ENCODE measurements at places on chromosomes 7 and 10. TPM values are rescaled to one million over a fixed set of nuclear protein-coding genes. Genes with fewer than 3 reads are reported as not detected.

GRCh38 chr10:15735763-15736162 is 16.0 kb upstream of the ITGA8 start:
- H3K36me3 ChIP-seq = no peaks in the 10 kb centered on the region
- no peak overlapping the region for H3K27ac ChIP-seq
- H3K27me3 ChIP-seq = no peaks in the 10 kb centered on the region

GRCh38 chr7:106767078-106767477 is 98.0 kb upstream of the PIK3CG start:
- no peaks in the 10 kb centered on the region for H3K36me3 ChIP-seq
- H3K4me3 ChIP-seq = no peak overlapping the region
- no peak overlapping the region for H3K27ac ChIP-seq
- no peak for DNase-seq
- no peaks in the 10 kb centered on the region for H3K4me1 ChIP-seq

GRCh38 chr7:128161466-128162125 is 79.5 kb upstream of the LEP start:
- no peak for DNase-seq
- peaks cover 4% of the 10 kb centered on the region for H3K4me1 ChIP-seq
- H3K36me3 ChIP-seq = no peaks in the 10 kb centered on the region
- peaks cover 26% of the 10 kb centered on the region for H3K27me3 ChIP-seq
- H3K27ac ChIP-seq = no peak overlapping the region

DNA sequence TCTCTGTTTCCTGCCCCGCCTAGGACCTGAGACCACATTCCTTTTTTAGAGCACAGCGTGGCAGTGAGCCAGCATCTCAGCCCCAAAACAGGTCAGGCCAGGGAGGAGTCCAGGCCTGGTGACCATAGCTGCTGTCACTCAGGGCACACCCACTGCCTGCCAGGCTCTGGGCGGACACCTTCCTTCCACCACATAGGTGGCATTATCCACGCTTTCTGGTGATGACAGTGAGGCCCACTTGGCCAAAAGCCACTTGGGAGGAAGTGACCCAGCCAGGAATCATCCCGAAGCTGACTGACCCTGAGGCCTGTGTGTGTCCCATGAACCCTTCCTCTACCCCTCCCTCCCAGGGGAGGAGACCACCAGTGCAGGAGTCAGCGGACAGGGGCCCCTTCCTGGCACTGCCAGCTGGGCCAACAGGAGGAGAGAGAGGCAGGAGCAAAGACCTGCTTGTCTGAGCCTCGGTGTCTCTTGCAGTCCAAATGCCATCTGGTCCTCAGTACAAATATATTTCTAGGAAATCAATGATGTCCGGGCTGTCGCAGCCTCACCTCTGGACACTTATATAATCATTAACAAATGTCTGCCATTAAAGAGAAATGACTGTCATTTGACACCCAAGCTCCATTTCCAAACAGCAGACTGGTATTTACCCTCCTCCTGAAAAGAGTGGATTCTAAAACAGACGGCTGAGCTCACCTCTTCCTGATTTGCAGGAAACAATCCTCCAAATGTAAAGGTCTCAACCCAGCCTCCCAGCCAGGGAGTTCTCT is 63.0 kb downstream of the ABRAXAS2 start:
- no peaks in the 10 kb centered on the region for H3K36me3 ChIP-seq
- H3K27ac ChIP-seq = no peak overlapping the region
- no peak overlapping the region for H3K4me3 ChIP-seq
- DNase-seq = peak; percentile 74
- H3K27me3 ChIP-seq = no peaks in the 10 kb centered on the region
- H3K4me1 ChIP-seq = peaks cover 9% of the 10 kb centered on the region

The TYW1 gene
- 16.6 TPM for total RNA-seq

DNA sequence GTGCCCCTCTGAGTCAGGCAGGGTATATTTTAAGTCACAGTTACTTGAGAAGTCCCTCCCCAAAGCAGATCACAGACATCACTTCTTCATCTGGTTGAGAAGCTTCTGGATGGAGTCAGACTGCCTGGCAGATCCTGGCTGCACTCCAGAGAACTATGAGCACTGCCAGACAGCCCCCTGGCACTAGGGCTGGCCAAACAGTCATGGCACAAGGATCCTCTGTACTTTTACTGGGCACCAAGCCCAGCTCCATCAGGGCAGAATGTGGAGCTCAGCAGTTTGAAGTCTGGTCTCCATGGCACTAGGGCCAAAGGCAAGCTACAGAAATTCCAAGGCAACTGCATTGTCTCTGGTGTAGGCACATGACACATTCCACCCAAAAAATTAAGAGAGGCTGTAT is 162.1 kb downstream of the NRG3 start:
- no peak overlapping the region for H3K4me3 ChIP-seq
- H3K27me3 ChIP-seq = no peaks in the 10 kb centered on the region
- H3K4me1 ChIP-seq = no peaks in the 10 kb centered on the region

- H3K27ac ChIP-seq = no peak overlapping the region
- no peaks in the 10 kb centered on the region for H3K36me3 ChIP-seq
- no peaks in the 10 kb centered on the region for H3K27me3 ChIP-seq
- no peak for DNase-seq
- H3K4me3 ChIP-seq = no peak overlapping the region
Observed at GRCh38 chr10:28375399-28376354, 72.8 kb upstream of the MPP7 start.

DNA sequence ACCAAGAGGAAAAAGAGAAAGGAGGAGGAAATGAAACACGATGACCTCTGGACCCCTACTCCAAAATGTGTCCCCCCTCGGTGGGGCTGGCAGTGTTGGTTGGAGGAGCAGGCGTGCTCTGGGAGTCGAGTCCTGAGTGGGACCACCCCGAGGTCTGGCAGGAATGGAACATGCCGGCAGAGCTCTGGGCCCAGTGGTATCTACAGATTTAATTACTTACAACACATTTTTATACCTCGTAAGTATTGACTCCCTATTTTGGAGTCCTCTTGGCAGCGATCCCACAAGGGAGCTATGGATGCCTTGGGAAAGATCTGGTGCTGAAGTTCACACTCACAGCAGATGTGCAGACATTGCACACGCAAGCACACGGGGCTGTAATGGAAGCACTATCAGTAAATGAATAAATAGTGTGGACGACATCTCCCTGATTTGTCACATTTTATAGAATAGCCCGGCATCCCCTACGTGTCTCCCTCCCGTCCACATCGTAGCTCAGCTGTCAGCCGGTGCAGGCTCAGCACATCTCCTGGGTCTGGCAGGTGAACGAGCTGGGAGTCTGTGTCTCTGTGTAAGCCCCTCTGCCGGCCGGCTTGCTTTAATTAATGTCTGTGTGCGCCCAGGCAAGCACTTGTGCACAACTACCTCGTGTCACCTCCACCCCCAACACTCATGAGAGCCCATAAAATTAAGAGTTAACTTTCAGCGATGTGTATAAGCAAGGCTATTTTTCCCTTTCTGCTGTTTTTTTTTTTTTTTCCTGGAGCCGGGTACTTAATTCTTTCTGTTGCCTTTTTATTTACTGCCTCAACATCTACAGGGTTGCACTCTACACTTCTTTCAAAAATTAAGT is 603.2 kb downstream of the LRMDA start:
- H3K4me3 ChIP-seq = no peak overlapping the region
- no peaks in the 10 kb centered on the region for H3K36me3 ChIP-seq
- no peak for DNase-seq
- no peak overlapping the region for H3K27ac ChIP-seq

GRCh38 chr10:13152296-13152695 is 9.1 kb upstream of the MCM10 start:
- H3K27ac ChIP-seq = no peak overlapping the region
- H3K4me1 ChIP-seq = no peaks in the 10 kb centered on the region
- no peaks in the 10 kb centered on the region for H3K27me3 ChIP-seq

The CPVL gene
- total RNA-seq = 32.1 TPM

GRCh38 chr10:96685306-96685705 is 35.0 kb downstream of the PIK3AP1 start:
- no peak for DNase-seq
- no peak overlapping the region for H3K4me3 ChIP-seq
- H3K36me3 ChIP-seq = no peaks in the 10 kb centered on the region
- no peaks in the 10 kb centered on the region for H3K4me1 ChIP-seq
- H3K27me3 ChIP-seq = no peaks in the 10 kb centered on the region

- H3K27ac ChIP-seq = peak overlapping the region; percentile 44
- H3K36me3 ChIP-seq = no peaks in the 10 kb centered on the region
- no peak for DNase-seq
- H3K4me1 ChIP-seq = no peaks in the 10 kb centered on the region
- H3K4me3 ChIP-seq = no peak overlapping the region
Observed at GRCh38 chr7:143237366-143237765, 15.5 kb downstream of the TAS2R40 start.

- no peaks in the 10 kb centered on the region for H3K4me1 ChIP-seq
- no peaks in the 10 kb centered on the region for H3K27me3 ChIP-seq
- DNase-seq = no peak
Observed at GRCh38 chr7:21368317-21368716, 59.6 kb upstream of the SP4 start.

The ADCY1 gene
- total RNA-seq = 4.6 TPM

DNA sequence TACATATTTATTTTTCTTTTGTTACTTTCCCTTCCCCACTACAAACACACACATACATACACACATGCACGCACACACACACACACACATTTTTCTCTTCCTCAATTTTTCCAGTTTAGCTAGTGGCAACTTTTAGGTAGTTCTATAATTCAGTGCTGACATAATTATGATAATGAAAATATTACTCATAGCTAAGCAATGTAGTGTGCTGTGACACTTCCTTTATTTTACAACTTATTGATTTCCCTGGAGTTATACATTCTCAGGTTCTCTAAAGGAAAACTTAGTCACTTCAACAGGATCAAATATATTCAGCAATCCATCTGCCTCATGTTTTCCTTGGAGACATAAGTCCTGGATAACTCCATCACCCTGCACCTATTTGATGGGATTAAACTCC is 151.6 kb downstream of the CACNA2D1 start:
- no peaks in the 10 kb centered on the region for H3K27me3 ChIP-seq
- no peaks in the 10 kb centered on the region for H3K36me3 ChIP-seq
- DNase-seq = no peak
- H3K27ac ChIP-seq = no peak overlapping the region

DNA sequence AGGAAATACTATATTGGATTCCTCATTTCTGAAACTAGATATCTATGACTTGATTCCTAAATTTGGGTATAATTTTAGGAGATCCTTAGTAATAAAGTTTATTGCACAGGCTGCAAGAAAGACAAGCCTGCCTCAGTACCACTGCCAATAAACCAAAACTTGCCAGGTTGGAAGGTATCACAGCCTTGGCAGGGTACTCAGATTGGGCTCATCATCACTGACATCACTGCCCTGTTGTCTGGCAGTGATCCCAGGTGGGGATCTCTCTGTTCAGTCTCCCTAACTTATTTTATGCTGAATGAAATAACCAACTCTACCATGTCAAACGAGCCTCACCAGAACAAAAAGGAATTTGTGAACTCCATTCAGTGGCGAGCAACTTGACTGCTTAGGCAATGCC is 18.8 kb downstream of the FIGNL1 start:
- H3K4me3 ChIP-seq = no peak overlapping the region
- no peaks in the 10 kb centered on the region for H3K4me1 ChIP-seq
- H3K27ac ChIP-seq = no peak overlapping the region
- DNase-seq = no peak
- no peaks in the 10 kb centered on the region for H3K36me3 ChIP-seq
- no peaks in the 10 kb centered on the region for H3K27me3 ChIP-seq

- H3K4me3 ChIP-seq = no peak overlapping the region
- no peak for DNase-seq
- no peaks in the 10 kb centered on the region for H3K36me3 ChIP-seq
- H3K27me3 ChIP-seq = no peaks in the 10 kb centered on the region
- no peak overlapping the region for H3K27ac ChIP-seq
Observed at GRCh38 chr7:113000316-113001020, 86.2 kb downstream of the GPR85 start.

GRCh38 chr7:146067880-146068279 is 48.7 kb upstream of the CNTNAP2 start:
- H3K27me3 ChIP-seq = no peaks in the 10 kb centered on the region
- no peak for DNase-seq
- no peak overlapping the region for H3K27ac ChIP-seq
- no peaks in the 10 kb centered on the region for H3K4me1 ChIP-seq

DNA sequence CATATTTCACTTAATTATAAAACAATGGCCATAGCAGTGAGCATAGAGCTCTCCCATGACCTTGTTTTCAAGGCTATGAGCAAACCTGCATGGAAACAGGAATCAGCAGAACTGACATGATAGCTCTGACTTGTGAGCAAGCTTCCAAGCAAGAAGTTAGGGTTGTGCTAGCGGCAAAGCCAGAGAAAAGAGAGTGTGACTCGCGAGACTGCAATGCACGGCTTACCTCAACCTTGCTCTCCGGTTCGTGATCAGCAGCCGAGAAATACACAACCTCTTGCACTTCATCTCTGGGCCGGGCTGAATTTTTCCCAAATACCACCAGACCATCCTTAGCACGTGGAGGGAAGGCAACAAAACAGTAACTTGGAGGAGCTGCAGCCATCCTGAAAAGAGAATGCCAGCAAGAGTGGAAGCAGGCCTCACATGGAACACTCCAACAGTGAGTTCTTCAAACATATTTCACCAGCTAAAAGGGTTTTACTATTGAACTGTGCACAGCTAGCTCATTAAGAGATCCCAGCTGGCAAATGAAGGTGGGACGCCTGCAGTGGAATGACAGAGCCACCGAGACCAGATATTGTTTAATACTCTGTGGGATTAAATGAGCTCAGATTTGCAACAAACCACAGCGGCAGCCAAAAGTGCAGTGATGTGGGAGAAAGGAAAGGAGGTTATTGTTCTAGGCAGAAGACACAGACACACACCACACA is 20.8 kb downstream of the SCRN1 start:
- no peak overlapping the region for H3K4me3 ChIP-seq
- peaks cover 32% of the 10 kb centered on the region for H3K4me1 ChIP-seq
- H3K36me3 ChIP-seq = no peaks in the 10 kb centered on the region
- no peak overlapping the region for H3K27ac ChIP-seq
- H3K27me3 ChIP-seq = no peaks in the 10 kb centered on the region

DNA sequence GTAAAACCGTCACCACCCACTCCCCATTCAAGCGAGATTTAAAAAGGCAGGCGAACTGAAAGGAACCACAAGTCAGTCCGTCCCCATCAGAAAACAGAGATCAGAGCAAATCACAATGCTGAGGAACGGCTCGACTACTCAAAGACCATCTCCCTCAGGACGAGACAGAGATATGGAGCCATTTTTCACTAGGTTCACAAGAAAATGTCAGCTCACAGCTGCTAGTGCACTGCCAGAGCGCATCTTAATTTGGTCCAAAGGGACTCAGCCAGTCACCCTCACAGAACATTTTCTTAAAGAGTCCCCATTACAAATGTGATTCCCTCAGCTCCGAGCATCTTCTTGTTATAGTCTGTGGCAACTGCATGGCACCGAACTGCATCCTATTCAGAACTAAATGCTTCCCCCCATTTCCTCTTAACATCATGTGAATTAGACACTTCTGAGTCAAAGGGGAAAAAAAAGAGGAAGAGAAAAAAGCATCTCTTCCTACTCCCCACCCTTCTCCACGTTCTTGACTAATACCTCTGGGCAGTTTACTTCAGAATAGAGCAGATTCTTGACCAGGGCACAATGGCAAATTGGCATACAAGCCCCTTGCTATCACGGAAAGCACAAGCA is 683.9 kb downstream of the MAGI2 start:
- no peaks in the 10 kb centered on the region for H3K4me1 ChIP-seq
- no peaks in the 10 kb centered on the region for H3K27me3 ChIP-seq
- H3K36me3 ChIP-seq = no peaks in the 10 kb centered on the region
- no peak overlapping the region for H3K27ac ChIP-seq
- DNase-seq = no peak

Measured in adrenal gland (tissue), 19 donors.